Left lobe of liver (tissue), 2 donors: ENCODE measurements at places on chromosomes 12 and 14. TPM values are rescaled to one million over a fixed set of nuclear protein-coding genes. Genes with fewer than 3 reads are reported as not detected.

Gene ZFHX2
- 0.81 TPM for total RNA-seq

Gene PRH2
- not detected for total RNA-seq

Gene PRMT5
- total RNA-seq = 19.7 TPM

Gene ST8SIA1
- not detected for total RNA-seq

Gene VIPAS39
- total RNA-seq = 8.2 TPM

Gene BCL7A
- 5.2 TPM for total RNA-seq

Gene HSPB8
- total RNA-seq = 0.96 TPM

Gene NDRG2
- 165 TPM for total RNA-seq

DNA sequence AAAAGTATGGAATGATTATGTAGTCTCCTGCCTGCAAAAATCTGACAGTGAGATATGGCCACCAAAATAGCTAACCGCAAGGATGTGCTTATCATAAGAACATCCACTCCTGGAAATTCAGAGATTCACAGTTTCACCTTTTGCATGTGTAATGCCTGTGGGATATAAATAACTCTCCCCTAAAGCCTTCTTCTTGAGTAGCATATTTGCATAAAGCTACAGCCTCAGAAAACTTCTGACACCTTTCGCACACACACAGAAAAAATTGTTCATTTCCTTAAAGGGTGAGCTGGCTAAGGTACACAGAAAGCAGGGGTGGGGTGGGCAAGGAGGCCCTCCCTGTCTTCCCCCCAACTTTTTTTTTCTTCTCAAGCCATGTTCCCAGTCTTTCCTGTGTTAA lies 3.1 kb upstream of the IGF1 start:
- DNase-seq = no peak

DNA sequence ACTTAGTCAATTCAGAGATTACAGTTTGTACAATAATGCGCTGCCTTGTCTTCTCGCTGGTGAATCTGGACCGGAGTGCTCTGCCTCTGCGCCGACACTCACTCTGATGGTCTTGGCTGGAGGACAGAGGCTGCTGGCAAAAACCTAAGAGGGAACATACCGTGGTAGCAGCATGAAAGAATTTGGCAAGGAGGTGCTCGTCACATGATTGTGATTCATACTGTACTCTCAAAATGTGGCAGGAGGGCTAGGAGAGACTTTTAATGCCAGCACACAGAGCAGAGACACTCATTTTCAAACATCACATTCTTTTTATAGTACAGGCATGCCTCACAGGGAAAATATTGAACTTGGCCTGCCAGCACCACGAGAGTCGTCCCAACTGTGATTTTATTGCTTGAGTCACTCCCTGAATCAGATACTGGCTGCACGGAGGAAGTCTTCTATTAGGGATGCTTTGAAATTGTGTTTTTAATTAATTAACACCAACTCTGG lies 67.8 kb downstream of the HMGA2 start:
- no peak for DNase-seq

GRCh38 chr12:108587826-108588225 lies 10.1 kb downstream of the TMEM119 start:
- no peak for DNase-seq

- no peak for DNase-seq
Observed at GRCh38 chr14:22814941-22815713, at the start of gene SLC7A7. SLC7A7 (minus strand) TSS chr14:22815435; CDS start chr14:22813398, 2,037 bp downstream.

- no peak for DNase-seq
Observed at GRCh38 chr12:2533036-2533435, 261.7 kb upstream of the FKBP4 start.

- DNase-seq = no peak
Observed at GRCh38 chr14:96797582-96798349, 584 bp downstream of the VRK1 start.

GRCh38 chr14:71301611-71302010 lies 394.4 kb downstream of the PCNX1 start:
- DNase-seq = no peak

- DNase-seq = no peak
Observed at GRCh38 chr12:125395583-125396215, 330.5 kb downstream of the AACS start.

GRCh38 chr14:80364274-80364673 lies 153.0 kb upstream of the DIO2 start:
- DNase-seq = no peak
